ENCODE measurements at places on chromosomes 7 and 10.

- DNase-seq, result no peak
These were observed 902 bp upstream of the NFE2L3 start for GRCh38 chr7:26151096-26151495.

GRCh38 chr7:101519324-101520023, 109.6 kb downstream of the MYL10 start:
- no peak for DNase-seq

DNA sequence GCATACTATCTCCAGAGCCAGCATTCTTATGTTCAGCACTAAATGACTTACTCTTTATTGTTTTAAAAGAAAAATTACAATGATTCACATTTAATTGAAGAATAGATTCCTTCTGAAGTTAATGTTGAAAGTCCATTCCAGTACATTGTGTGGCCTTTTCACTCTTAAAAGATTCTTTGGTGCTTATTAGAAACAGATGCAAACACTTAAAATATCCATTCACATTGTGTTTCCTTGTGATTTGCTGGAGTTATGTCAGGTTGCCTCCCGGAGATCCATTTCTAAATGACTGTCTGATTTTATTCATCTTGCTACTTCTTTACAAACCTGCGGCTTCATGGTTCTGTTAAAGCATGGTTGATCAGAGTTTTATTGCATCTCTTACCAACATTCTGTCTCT, 152.8 kb downstream of the FOXP2 start:
- DNase-seq, result no peak

GRCh38 chr10:92068900-92069299, 145.3 kb downstream of the BTAF1 start:
- no peak for DNase-seq

DNA sequence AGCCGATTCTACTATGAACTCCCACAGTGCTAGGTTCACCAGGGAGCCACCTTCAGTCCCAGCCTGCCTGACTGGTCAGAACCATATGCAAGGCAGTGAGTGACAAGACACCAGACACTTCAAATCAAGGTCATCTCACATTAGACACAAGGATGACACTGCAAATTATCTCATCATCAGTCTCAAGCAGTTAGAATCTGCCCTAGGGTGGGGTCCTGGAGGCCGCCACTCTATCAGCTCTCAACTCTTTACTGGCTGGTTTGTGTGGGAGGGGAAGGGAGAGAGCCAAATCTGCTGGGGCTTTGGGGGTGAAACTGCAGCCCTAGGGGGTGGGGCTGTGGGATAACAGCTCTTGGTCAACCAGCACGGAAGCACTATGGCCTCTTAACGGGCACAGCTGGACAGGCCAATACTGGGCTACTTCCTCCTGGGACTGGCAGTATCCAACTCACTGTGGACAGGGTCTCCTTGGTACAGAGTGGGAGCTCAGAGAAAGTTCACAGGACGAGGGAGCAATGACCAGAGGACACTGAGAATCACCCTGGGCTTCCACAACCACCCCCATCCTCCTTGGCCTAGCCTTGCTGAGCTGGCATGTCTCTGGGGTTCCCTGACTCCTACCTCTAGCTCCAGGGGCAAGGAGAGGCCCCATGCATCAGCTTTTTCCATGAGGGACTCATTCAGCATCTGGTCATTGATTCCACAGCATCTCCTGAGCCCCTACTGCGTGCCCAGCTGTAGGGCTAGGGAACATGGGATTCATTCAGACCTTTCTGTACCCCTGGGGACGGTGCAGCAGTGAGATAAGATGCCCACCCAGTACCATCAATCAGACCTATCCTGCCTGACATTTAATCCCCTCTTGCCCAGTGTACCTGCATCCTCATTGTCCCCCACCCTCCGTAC, 5.4 kb downstream of the GPRIN2 start:
- no peak for DNase-seq

- no peak for DNase-seq
These were observed 65.1 kb downstream of the CTBP2 start for GRCh38 chr10:125095228-125095627.

DNA sequence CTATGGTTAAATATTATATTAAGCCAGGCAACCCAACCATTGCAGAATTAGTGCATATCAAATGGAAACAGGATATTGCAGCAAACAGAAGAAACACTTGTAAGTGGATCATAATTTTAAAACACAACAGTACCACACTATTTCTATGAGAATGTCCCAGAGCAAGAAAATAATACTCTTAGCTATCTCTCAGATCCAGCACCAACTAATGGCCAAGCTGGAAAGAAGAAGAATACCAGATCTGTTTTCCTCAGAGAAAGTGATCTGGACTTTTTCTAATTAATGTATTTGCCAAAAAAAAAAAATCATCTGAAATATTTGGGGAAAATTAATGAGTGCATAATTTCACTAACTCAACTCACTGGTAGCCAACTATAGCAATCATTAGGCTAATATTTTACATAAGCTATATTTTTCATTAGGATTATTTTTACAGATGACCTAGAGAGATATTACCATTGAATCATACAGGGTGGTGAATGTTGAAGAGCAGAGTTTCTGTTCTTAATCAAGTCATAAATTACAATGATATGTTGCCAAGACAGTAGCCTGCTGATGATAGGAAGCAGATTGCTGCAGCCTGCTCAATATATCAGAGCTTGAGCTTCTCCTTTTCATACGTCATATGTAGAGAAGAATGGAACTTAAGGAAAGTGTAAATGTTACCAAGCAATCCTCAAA, 995.4 kb upstream of the LRRN3 start:
- DNase-seq, result no peak

DNA sequence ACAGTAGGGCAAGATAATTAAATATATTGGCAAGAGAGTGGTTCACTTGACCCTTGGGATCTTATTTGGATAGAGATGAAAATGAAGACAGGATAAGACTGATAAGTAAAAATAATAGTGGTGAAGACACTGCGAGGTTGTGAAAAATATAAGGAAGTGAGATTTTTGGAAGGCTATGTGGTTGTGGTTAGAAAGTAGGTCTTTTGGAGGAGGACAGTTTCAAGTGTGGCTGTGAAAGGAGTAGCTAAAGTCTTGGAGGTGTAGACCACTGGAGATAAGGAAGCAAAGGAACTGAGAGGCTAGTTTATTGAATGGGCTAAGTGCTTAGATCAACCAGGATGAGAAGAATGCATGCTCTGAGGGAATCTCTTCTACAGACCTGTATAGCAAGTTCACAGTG, 11.2 kb downstream of the MIOS start:
- no peak for DNase-seq

GRCh38 chr10:1048349-1048731, 579 bp downstream of the IDI1 start:
- no peak for DNase-seq

GRCh38 chr10:121597504-121598262, 561 bp downstream of the FGFR2 start:
- DNase-seq, result no peak

- no peak for DNase-seq
These were observed 112.3 kb upstream of the FZD1 start for GRCh38 chr7:91151916-91152315.

Data from activated T-cell treated with anti-CD3 and anti-CD28 coated beads for 4 hours (primary cell).